ENCODE measurements at places on chromosomes 5 and 9.

DNA sequence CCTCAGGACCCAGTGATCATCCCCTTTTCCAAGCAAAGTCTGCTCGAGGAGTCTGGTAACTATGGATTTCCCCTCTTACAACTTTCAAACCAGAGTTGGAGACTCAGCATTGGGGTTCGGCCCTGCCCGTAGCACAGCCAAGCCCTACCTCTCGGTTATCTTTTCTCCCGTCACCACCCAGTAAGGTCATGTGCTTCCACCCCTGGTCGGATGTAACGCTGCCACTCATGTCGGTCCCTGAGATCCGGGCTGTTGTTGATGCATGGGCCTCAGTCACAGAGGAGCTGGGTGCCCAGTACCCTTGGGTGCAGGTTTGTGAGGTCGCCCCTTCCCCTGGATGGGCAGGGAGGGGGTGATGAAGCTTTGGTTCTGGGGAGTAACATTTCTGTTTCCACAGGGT, 1.2 kb downstream of the GALT start:
- DNase-seq, result no peak

GRCh38 chr5:156395306-156395675, 68.3 kb downstream of the SGCD start:
- no peak for DNase-seq

GRCh38 chr9:90025816-90026215, 421.0 kb downstream of the GADD45G start:
- DNase-seq, result no peak

GRCh38 chr9:135701959-135702721, at the start of gene KCNT1:
Gene KCNT1 (plus strand): TSS chr9:135702185. CDS start chr9:135702259, 74 bp downstream.
- no peak for DNase-seq

DNA sequence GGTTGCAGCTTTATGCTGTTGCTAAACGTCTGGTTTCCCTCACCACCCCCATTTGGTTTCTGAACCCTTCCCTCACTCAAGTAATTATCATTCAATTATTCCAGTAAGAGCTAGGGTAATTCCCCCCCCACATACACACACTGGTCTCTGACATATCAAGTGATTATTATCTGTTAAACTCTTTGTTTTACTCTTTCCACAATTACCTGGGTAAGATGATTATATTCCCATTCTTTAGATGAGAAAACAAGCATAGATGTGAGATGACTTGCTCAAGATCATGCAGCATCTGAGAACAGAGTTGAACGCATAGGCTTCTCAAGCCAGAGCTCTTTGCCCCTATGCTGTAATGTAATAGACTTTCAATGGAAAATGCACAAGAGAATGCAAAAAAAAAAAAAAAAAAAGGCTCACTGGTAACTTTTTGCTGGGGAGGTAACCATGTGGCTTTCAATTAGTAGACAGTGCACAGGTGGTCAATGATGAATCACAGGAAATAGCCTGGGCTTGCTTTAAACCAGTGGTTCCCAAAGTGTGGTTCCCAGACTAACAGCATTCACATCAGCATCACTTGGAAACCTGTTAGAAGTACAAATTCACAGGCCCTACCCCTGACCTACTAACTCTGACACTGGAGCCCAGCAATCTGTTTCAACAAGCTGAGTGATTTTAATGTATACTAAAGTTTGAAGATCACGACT, 87.6 kb downstream of the PIK3R1 start:
- no peak for DNase-seq

GRCh38 chr5:171157276-171157675, 151.8 kb upstream of the TLX3 start:
- no peak for DNase-seq

DNA sequence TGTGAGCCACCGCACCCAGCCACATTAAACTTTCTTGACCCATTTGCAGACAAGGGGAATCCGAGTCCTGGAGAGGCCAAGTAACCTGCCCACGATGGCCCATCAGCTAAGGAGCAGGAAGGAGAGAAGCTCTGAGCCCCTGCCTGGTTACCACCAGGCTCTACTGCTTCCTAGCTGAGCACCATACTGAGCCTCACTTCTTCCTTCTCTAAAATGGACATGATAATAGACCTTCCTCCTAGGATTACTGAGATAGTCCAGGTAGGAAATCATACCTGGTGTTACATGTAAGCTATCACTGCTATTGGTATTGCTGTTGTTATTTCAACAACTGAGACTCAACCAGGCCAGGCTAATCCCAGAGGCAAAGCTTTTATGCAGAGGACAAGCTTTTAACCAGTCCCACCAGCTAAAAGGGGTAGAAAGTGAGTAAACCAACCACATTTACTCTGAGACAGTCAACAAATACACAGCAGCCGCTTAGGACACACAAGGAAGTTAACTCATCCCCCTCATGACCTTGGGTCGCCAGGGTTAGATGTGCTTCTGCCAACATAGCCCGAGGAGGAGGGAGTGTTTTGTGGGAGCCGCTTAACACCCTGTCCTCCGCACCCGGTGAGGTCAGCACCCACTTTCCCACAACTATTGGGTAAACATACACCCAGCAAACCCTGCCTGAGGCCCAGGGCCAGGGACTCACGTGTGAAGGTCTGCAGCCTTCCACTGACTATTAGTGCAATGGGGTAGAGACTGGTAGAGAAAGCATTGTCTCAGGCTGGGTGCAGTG, 20.6 kb upstream of the PTGES start:
- DNase-seq, result no peak

GRCh38 chr9:124330011-124330697, 72.4 kb downstream of the NEK6 start:
- no peak for DNase-seq

- DNase-seq, result no peak
Measured at GRCh38 chr9:136950656-136951276, 1.3 kb upstream of the LCN12 start.

- DNase-seq, result no peak
Measured at GRCh38 chr5:31182136-31182535, 11.3 kb upstream of the CDH6 start.

DNA sequence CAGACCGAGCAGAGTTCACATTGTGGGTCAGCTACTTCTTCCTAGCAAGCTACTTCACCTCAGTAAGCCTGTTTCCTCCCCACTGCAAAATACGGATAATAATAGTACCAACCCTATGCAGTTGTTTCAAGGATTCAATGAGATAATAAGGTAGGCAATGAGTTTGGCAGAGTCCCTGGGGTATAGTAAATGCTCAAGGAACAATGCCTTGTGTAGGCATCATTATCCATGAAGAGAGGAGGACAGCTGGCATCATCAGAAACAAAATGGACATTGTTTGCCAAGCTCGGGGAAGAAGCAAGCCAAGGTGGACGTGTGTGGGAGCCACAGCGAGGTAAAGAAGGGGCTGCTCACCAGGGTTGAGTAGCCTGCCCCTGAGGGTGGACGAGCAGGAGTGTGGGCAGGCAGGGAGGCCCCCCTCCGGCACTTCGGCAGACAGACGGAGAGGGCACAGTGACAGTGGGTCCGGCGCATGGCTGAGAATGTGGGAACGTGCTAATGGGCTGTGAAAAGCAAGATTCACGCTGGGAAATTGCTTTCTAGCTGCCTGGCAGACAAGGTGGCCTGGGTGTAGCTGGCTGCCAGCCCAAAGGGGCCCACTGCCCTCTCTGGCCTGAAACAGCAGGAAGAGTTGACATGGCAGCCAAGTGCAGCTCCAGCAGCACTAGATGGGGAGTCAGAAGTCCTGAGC, 10.1 kb downstream of the CAMK2A start:
- no peak for DNase-seq

DNA sequence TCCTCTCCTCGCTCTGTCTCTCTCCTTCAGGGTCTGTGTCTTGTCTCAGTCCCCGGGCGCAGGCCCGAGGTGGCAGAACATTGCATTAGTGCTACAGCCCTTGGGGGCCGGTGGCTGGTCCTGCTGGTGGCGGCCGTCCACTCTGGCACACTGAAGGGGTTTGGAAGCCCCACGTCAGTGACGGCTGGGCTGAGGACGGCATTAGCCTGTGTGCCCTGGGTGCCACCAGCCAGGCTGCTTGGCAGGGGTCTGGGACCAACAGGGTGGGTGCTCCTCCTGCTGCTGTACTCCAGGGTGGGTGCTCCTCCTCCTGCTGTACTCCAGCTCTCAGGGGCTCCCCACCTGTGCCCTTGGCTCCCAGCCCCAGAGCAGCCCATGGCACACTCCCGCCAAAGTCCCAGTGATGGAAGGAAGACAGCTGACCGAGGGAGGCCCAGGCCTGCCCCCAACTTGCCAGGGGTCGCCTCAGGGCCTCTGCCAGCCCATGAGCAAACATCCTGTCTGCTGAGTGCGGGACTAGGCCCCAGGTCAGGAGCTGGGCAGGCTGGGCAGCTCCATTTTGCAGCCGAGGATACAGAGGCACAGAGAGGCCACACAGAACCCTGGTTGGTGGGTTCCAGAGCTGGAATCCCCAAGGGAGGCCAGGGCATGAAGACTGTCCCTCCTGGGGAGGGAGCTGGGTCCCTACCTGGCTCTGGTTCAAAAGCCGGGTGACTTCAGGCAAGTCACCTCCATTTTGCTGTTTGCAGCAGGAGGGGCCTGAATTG, 27.3 kb downstream of the SARDH start:
- no peak for DNase-seq

DNA sequence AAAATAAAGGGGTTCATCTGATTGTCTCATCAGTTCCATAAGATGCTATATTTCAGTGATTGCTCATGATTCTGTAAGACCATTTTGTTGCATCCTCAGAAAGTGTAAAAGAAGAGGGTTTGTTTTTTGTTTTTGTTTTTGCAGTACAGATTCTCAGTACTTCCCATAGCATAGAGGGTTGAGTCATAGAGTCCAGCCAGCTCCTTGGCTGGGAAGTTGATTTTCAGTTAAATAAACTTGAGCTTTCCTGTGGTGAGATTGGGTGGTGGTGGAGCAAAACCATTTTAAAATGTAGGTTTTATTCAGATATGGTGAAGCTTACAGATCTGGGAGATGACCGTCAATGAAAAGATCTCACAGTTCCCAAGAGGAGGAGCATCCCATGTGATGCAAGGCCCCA, 48.2 kb downstream of the DAPK1 start:
- DNase-seq, result no peak

DNA sequence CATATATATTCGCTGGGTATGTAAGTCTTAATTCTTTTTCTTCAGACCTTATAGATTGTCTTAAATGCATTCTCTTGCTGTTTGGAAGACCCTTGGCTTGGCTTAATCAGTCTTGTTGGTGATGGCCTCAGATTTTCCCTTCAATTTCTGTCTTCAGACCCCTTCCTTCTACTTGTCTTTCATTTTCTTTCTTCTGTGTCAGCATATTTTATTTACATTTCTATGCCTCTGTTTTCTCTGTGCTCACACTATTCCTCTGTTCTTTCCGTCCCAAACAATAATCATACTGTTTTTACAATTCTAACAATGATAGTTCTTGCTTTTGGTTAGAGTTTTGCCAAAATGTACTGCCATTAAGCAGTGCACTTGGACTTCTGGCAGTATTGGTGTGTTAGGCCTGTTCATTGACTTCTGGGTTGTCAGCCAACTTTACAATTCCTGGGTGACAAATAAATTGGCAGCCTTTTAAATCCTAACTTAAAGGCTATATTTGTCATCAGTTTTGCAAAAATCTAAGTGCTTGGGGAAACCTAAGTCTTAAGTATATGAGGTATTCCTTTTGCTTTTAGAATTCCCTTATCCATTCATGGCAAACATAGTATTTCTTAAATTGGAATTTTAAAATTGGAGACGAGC, 8.0 kb downstream of the SRFBP1 start:
- no peak for DNase-seq

DNA sequence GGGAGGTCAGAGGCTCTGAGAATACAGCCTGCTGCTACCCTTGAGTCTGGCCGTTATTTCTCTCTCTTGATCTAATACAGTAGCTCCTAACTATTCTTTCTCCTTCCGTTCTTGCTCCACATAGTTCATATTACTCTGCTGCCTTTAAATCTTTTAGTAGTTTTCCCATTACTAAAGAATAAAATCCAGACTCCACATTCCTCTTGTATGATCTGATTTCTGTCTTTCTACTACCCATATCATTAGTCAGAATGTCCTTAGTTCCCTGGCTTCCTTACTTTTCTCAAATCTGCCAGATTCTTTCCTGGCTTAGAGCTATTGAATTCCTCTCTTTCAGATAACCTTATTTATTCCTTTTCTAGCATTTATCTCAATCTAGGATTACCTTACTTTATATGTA, 40.0 kb downstream of the MARCHF6 start:
- DNase-seq, result no peak

GRCh38 chr5:121805911-121806310, 45.8 kb upstream of the FTMT start:
- DNase-seq, result no peak
